ENCODE measurements at places on chromosomes 7 and 10.

GRCh38 chr10:36003688-36004087 lies 361.6 kb upstream of the FZD8 start:
- no peak for DNase-seq

- no peak for DNase-seq
Observed at GRCh38 chr10:44571701-44572100, 186.8 kb upstream of the CXCL12 start.

DNA sequence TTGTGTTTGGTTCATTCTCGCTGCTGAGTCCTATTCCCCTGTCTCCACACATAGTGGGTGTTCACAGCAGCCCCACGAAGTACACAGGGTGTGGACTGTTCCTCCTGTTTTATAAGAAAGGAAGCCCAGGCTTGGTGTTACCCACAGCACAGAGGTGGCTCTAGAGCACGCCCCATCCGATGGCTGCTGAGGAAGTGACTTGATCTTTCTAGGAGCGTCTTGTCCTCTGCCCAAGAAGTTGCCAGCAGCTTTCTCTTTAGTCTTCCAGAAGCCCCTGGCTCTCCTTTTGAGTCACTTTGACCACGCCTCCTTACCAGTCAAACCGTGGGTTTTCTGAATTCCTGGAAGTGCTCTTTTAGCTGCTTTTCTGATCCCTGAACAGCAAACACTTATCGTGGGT lies 94.0 kb downstream of the GRK5 start:
- peak; percentile 60 for DNase-seq

DNA sequence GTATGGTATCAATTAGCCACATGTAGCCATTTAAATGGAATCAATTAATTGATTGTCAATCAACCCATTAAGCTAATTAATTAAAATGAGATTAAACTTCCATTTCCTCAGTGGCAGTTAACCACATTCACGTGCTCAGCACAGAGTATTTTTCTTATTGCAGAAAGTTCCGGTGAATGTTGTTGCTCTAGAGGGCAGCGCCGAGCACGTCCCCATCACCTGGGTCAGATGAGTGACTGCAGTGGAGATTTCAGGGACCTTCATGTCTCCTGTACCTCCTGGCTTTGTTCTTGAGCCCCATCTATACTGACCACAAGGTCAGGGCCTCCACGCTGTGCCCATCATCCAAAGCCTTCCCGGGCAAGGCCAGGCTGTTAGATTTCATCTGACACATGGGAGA lies 168.8 kb upstream of the MKI67 start:
- DNase-seq = no peak

- DNase-seq = no peak
Observed at GRCh38 chr10:47365431-47366180, 17.4 kb downstream of the RBP3 start.

DNA sequence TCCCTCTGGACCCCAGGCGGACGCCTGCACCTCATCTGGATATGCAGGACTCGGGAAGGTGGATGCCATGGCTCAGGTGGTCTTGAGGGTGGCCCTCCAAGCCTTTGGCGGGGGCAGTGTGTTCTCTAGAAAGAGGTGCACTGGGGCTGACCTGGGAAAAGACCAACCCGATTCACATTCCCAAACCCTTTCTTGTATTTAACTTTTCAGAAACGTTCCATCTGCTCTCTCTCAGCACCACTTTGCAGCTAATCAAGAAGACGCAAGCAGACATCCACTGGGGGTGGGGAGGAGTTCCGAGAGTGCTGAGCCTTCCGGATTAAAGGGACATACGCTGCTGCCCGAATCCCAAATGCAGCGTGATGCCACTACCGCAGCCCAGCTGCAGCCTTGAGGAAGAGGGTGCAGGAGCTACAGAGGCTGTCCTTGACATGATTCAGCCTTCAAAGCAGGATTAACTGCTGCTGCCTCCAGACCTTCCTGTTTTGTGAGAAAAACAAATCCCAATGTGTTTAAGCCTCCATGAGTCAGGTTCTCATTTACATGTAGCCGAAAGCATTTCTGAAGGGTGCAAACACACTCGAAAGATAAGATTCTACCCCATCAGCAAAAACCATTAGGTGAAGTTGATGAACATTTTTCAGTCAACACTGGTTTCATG lies 39.9 kb downstream of the RBM17 start:
- no peak for DNase-seq

DNA sequence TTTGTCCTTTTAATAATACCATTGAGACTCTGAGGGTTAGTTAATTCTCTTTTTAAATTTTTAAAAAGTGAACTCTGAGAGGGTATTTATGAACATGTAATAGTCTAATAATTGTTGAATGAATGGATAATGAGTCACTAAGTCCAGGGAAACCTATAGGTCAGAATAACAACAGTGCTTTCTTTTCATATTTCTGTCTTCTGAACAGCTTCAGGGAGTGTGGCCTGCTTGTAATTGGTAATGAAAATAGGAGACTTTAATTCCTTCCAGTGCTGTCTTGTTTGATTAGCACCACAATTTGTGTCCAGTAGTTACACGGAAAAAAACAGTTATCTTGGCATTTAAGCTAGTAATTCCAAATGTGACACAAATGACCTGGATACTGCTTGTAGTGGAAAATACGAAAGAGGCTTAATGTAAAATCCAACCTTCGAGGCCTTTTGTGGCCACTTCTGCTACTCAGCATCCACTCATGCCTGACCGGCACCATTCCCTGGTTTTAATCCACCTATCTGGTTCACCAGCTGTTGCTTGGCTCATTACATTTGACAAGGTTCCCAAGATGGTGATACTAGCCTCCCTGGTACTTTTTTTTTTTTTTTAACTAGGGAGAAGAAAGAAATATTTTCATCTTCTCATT lies 149.3 kb upstream of the IMMP2L start:
- DNase-seq = no peak

DNA sequence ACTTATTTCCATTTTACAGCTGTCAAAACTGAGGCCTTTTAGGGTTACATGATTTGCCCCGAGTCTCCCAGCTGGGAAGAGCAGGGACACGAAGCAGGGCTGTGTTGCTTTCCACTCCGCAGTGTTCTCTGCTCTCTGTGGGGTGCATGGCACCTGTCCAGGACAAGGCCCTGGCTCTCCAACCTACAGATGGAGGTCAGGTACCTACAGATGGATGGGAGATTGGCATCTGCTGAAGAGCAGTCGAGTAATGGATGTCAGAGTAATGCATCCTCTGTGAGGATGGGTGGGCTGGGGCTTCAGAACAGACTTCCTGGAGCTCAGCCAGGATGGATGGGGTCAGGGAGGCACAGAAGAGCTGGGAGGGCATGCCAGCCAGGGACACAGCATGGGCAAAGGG lies 85.0 kb downstream of the EMX2 start:
- no peak for DNase-seq

All from stimulated activated CD4-positive, alpha-beta T cell treated with anti-CD3 and anti-CD28 coated beads, TNF-alpha, amount 100 ng/mL, for 48 hours (primary cell).